ENCODE measurements at places on chromosomes 1 and 21. TPM values are rescaled to one million over a fixed set of nuclear protein-coding genes. Genes with fewer than 3 reads are reported as not detected.

TEX38 gene
- polyA plus RNA-seq: 0.54 TPM

DNA sequence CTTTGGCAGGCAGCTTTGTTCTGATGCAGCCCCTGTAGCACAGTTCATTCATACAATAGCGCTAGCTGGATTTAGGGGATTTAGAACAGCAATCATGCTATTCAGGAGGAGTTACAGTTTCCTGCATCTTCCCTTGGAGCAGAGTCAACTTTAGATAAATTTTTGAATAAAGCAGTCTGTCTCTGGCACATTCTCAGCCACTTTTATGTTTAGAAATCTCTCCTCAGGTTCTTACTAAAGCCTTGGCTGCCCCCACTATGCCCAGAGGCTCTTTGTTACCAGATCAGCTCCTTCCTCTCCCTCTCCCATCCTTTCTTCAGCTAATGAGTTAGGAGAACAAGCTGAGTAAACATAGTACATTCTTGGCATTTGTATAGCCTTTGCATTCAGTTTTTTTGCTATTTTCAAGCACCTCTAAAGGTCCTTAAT, 17.0 kb upstream of the PIGC start:
- no peak for DNase-seq

GRCh38 chr1:58848818-58849411, 65.1 kb upstream of the JUN start:
- DNase-seq: no peak

DNA sequence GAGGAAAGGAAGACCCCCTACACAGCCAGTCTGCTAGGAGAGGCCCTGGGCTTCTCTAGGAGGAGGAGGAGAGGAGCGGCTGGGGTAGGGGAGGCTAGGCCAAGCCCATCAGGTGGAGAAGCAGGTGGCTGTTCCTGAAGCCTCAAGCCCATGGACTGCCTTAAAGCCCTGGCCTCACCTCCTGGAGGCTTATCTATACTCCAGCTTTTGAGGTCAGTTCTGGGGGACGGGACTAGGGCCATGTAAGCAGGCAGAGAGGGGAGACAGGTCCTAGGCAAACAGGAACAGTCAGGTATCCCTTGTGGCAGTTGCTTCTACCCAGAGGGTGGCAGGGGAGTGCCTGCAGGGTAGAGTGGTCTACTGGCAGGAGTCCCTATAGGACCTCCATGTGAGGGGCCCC, 40.6 kb downstream of the KCNC4 start:
- DNase-seq: no peak

DNA sequence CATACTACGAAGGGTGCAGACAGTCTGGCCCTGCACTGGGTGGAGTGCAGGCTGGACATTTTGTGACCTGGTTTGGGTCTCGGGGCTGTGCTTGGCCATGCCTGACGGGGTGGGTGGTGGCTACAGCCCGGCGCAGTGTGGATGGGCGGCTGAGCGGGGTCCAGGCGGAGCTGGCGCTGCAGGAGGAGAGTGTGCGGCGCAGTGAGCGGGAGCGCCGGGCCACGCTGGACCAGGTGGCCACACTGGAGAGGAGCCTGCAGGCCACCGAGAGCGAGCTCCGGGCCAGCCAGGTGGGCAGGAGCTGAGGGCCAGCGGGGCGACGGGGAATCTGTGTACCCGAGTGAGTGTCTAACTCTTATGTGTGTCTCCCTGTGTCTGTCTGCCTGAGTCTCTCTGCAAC, 14.1 kb downstream of the MFAP2 start:
- no peak for DNase-seq
